ENCODE measurements at places on chromosomes 5 and 9.

- no peak for DNase-seq
These were observed 110.9 kb upstream of the PRRC1 start for GRCh38 chr5:127406326-127407121.

- no peak for DNase-seq
These were observed 56.7 kb downstream of the FAM114A2 start for GRCh38 chr5:153981905-153982605.

DNA sequence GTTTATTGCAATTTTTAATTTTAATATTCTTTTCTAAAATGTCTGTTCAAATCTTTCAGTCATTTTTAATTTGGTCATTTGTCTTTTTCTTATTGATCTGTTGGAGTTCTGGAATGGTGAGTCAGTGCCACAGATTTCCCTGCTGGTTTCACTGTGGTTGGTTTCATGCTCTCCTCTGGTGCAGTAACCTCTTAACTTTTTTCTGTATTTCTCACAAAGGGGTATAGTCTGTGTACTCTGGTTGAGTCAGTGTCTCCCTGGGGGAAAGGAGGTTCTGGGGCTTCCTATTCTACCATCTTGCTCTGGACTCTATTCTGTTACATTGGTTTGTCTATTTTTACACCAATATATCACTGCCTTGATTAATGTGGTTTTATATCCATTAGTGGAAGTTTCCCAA is 178.8 kb downstream of the CSNK1G3 start:
- no peak for DNase-seq

- DNase-seq = no peak
These were observed 217.3 kb downstream of the ADAMTS6 start for GRCh38 chr5:65264420-65264819.

DNA sequence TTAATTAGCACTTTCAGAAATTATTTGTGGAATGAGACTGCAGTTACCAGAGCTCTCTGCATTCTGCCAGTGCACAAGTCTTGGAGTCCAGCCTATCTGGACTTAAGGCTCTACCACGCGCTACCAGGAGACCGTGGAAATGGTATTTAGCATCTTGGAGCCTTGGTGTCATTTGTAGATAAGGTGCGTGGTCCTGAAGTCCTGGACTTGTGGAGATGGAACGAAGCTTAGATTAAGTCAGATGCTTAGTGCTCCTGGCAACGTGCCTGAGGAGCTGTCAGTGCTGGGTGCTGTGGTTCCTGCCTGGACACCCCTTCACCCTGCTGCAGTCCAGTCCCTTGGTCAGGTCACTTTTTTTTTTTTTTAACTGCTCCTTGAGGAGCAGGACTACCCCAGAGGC is 59.7 kb downstream of the RCL1 start:
- DNase-seq = no peak

DNA sequence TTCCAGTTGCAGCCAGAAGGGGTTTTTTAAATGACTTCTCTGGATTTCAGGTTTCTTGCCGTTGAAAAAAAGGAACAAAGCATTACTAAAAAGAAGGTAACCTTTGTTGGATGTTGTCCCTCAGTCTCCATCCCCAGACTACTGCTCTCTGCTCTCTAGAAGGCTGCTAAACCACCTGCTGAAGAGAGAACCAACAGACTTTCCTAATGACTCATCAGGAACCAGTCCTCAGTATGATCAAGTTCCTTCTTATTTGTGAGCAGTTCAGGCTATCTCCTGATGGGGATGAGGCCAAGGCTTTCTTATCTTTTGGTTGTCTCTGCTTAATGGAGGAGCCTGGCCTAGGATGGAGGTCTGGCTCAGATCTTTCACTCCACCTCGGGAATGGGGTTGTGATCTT is 4.1 kb downstream of the KIF4B start:
- no peak for DNase-seq

DNA sequence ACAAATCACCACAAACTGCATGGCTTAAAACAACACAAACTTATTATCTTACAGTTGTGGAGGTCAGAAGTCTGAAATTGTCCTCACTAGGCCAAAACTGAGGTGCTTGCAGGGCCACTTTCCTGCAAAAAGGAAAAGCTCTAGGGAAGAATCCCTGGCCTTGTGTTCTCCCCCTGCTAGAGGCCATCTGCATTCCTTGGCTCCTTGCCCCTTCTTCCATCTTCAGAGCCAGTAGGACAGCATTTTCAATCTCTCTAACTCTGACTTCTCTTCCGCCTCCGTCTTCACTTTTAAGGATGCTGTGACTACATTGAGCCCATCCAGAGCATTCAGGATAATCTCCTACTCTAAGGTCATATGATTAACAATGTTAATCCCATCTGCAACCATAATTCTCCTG is 236.6 kb downstream of the CDK5RAP2 start:
- DNase-seq = no peak

DNA sequence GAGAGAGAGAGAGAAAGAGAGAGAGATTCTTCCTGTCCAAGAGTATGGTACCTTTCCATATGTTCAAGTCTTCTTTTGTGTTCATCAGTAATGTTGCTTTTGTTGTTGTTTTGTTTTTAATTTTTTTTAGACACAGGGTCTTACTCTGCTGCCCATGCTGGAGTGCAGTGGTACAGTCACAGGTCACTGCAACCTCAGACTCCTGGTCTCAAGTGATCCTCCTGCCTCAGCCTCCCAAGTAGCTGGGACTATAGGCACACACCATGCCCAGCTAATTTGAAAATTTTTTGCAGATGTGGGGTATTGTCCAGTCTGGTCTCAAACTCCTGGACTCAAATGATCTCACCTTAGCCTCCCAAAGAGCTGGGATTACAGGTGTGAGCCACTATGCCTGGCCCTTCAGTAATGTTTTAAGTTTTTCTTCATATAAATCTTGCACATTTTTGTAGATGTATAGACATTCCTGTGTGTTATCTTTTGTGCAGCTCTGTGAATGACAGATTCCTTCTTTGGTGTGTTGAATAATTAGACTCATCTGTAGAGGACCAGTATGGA is 36.3 kb downstream of the ZNF483 start:
- DNase-seq = no peak

DNA sequence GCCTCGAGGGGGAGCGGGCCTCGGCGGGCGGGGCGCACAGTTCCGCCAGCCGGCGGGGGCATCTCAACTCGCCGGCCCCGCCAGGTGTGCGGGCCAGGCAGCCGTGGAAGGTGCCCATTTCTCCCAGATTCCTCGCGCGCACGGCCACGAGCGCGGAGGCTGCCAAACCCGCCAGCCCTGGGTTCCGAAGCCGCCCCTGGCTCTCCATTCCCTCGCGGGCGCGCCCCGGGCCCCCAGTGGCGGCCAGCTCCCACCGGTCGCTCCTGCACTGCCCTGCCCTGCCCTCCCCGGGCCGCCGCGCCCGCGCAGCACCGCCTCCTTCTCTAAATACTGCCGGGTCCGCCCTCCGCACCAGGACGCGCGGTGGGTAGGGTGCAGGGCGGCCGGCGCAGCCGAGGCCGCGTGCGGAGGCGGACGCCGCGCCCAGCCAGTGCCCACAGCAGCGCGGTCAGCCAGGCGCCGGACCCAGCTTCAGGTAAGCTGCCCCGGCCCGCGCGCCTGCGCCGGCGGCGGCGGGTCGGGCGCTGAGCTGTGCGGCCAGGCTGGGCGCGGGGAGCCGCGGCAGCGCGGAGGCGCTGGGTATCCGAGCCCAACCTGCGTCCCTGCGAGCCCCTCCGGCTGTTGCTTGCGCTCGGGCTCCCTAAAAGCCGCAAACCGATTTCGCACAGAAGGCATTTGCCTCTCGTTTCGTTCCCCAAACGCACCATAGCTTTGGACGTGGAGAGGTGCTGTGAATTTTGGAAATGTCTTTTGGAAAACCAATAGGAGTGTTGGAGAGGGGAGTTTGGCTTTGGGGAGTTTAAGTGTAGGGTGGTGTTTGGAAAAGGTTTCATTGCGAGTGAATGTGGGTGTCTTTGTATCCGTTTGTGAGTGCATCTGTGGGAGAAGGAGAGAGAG is at the start of gene TMEM171:
TSS of gene TMEM171 (plus strand) at position 354 of the 897 bp plus-strand sequence. CDS start 2,799 bp downstream, outside the sequence.
- no peak for DNase-seq

GRCh38 chr5:31987985-31988710 is 186.0 kb downstream of the GOLPH3 start:
- DNase-seq = no peak

DNA sequence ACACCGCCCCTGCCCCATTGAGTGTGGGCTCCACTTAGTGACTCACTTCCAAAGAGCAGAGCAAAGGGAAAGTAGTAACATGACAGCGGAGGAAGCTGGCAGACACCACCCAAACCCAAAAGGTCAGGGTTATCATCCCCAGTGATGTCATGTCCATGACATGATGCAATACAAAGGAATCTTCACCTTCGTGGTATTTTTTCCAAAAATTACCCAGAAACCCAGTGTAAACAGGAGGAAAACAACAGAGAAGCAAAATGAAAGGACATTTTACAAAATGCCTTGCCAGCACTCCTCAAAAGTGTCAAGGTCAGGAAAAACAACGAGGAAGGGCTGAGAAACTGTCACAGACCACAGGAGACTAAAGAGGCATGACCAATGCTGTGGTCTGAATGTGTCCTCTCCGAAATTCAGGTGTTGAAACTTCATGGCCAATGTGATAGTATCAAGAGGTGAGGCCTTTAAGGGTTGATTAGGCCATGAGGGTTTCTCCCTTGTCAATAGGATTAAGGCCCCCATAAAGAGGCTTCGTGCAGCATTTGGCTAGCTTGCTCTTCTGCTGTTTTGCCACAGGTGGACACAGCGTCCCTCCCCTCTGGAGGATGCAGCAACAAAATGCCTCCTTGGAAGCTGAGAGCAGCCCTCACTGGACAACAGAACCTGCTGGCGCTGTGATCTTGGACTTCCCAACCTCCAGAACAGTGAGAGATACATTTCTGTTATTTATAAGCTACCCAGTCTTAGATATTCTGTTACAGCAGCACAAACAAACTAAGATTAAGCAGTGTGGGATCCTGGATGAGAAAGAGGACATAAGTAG is 30.5 kb upstream of the MED10 start:
- no peak for DNase-seq

DNA sequence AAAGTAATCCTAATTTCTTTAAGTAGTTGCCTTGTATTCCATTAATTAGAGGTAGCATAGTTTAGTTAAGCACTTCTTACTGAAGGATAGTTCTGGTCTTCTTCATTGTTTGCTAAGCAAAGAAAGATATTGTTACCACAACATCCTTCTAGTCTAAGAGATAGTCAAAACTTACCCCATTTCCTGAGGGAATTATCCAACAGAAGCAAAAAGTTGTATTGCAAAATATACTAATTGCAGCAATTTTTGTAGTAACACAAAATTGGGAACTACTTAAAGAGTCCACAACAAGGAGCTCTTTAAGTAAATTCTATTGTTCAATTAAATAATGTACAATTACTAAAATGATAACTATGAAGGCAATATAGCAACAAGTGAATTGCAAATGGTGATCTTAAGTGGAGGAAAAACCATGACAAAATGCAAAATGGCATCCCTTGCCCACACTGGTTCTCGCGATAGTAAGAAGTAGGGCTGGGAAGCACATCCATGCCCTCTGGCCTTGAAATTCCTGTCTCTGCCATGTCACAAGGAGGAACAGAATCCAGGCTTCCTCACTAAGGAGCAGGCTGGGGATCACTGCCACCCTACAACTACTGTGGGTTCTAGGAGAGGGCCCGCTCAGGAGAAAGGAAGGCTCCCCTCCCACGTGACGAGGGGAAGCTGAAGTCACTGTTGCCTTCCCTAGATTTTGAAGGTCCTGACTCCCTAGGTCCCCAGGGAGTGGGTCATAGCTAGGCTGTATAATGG is 23.3 kb upstream of the MEGF9 start:
- no peak for DNase-seq

DNA sequence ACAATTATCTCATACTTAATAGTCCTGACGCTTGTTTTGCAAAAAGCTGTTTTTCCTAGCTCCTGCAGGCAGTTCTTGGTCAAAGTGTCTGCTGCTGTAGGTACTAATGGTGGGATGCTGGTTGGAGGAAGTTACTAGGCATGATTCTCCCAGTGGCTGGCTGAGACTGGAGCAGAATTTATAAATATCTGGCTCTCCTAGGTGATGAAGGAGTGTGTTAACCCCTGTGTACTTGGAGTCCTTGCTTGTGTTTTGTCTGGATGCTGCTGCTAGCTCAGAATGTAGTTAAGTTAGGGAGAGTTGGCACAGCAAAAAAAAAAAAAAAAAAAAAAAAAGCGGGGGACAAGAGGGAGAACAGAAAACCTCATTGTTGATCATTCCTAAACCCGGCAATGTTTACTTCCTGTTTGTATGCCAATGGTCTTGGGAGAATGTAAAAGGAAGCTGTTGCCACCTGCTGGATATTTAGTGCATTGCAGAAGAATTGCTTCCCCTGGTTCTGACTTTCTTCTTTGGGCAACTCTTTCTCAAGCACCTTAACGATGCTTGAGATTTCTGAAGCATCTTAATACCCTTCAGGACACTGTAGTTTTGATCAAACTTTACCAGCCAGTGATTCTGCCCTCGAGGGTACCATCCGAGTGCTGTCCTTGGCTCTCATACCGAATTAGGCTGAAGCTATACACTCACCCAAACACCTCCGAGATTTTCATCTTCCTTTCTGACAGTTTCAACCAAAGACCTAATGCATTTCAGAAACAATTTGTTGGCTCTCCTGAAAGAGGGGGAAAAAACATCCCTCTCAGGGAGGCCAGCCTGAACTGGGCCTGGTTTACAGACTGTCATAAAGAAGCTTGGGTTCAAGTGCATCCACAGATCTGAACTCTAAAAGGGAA is 71.7 kb upstream of the WWC1 start:
- DNase-seq = peak; percentile 46

- no peak for DNase-seq
These were observed 208.0 kb upstream of the ANKH start for GRCh38 chr5:15079566-15079965.

DNA sequence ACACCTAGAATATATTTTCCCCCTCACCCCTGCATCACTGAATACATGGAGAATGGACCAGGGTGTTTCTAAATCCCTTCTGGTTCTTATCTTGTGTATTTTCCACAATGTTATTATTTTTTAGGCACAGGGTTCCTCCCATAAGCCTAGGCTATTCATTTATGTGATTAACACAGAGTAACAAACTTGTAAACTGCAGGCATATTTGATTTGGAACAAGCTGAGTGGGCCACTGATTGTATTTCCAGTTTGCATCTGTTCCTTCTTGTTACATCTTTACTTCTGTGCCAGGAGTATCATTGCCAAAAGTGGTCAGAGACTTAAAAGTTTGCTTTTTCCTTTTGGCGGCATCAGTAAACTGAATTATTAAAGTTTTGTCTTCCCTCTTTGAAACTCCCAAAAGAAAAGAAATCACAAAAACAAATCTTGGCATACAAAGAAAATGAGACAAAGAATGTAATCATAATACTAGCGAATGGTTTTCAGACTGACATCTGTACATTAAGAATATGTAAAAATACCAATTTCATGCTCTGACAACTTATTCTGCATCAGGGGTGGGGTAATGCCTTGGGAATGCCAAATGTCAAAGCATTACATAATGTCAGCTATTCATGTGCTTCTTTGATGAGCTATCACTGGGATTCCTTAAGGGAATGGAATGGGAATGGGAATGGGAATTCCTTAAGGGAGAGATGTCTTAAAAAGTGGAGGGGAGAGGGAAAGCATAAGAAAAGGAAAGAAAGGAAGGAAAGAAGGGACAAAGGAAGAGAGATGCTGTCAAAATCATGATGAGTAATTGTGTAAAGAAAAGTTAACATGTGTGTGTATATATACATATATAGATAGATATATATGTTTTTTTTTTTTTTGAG is 22.2 kb upstream of the PAX5 start:
- no peak for DNase-seq

GRCh38 chr5:153437251-153437650 is 53.2 kb upstream of the GRIA1 start:
- DNase-seq = no peak

GRCh38 chr5:15013654-15014463 is 142.3 kb upstream of the ANKH start:
- DNase-seq = peak; percentile 79
